ENCODE measurements at places on chromosomes 11 and 22.

- peak; percentile 54 for ATAC-seq
Observed at GRCh38 chr11:61586792-61587430, 6.0 kb upstream of the SYT7 start.

GRCh38 chr11:99160447-99160846 is 139.7 kb downstream of the CNTN5 start:
- no peak for ATAC-seq

DNA sequence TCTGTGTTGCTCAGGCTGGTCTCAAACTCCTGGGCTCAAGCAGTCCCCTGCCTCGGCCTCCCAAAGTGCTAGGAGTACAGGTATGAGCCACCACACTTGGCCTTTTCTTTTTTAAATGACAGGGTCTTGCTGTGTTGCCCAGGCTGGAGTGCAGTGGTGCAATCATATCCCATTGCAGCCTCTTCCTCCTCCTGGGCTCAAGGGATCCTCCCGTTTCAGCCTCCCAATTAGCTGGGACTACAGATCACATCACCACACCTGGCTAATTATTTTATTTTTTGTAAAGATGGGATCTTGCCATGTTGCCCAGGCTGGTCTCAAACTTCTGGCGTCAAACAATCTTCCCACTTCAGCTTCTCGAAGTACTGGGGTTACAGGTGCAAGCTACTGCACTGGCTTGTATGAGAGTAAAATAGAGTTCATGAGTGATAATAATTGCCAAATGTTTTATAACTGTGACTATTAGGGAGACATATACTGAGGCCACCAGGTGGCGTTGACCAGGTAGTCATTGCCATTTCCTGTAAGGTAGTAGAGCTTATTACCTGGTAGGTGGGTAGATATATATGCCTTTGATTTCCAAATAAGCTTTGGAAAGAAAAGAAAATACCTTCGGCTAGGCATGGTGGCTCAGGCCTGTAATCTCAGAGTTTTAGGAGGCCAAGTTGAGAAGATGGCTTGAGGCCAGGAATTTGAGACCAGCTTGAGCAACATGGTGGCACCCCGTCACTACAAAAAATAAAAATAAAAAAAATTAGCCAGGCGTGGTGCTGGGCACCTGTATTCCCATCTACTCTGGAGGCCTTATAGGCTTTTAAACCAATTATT is 5.4 kb downstream of the FDX1 start:
- ATAC-seq, result peak; percentile 28

GRCh38 chr11:119108146-119108856 is 1.2 kb downstream of the C2CD2L start:
- peak; percentile 75 for ATAC-seq

DNA sequence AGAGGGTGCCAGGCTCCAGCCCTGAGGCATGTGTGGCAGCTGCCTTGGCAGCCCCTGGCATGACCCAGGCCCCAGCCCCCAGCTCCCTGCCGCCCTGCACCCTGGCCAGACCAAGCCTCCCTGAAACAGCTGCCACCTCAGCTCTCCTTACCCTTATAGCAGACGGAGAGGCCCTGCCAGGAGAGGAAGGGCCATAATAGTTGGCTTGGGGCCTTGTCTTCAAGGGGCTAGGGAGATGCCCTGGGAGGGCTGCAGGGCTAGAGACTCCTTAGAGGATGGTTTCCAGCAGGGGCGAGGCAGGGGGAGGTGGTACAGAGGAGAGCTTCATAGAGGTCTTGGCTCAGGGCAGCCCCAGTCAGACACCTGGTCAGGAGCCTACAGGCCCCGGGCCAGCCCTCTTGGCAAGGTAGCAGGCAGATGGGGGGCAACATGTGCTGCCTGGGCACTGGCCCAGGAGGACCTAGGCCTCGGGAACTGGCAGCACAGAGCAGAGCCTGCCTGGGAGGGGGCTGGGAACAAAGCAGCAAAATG is 13.0 kb downstream of the SMTN start:
- no peak for ATAC-seq

DNA sequence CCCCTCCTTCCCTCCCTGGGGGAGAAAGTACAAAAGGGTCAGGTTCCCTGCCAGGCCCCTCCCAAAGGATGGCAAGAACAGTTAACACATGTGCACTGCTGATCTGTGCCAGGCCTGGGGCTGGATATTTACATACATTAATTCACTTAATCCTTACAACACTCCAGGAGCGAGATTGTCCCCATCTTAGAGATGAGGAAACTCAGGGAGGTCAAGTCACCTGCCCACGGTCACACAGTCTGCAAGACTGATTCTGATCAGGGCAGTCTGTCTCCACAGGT is 36.5 kb downstream of the NECTIN1 start:
- ATAC-seq, result peak; percentile 40

GRCh38 chr11:86578727-86579405 is 93.5 kb downstream of the ME3 start:
- ATAC-seq, result no peak

- no peak for ATAC-seq
Observed at GRCh38 chr11:2121227-2122130, 17.7 kb downstream of the IGF2 start.

DNA sequence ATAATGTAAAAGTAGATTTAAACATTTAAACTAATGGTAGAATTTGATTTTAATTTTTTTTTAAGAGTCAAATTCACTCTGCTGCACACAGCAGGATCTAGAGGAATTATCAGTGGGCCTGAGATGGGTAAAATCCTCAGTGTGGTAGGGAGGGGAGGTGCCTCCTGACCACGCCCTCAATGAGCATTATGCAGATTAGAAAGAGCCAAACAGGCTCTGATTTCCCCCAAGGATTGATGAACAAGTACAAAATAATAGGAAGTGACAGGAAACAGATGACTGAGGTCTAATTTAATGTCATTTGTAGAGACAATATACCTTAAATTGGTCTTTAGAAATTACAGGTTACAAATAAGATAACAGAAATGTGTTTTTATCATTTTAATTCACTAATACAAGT is 155.2 kb downstream of the DCDC1 start:
- ATAC-seq, result no peak

DNA sequence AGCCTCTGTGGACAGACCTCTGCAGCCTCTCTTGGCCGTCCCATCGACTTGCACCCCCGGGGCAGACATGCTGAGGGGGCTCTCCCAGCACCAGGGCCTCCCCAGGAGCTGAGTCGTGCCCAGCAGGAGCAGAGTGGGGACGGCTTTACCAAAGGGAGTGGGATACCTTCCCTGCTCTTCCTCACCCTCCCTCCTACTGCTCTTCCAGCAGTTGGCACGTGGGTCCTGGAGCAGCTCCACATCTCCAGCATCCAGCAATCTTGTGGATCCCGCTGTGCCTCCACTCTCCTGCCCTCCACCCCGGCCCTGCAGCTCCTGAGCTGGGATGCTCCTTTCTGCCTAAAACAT is 854.0 kb downstream of the BRD1 start:
- no peak for ATAC-seq

DNA sequence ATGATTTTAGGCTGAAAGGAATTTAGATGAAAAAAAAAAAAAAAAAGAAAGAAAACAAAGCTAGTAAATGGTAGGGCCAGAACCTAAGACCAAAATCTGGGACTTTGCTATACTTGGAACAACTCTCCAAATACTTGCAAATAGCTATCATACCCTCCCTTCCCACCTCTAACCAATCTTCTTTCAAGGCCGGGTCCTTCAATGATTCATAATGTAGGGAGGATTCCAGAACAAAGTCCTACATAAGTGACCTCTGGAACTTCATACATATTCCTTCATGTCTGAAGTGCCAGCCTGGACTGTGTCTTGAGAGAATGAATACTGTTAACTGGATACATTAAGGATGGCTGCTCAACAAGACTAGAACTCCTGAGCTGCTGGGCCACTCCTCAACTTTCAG is 9.9 kb downstream of the STK33 start:
- no peak for ATAC-seq

DNA sequence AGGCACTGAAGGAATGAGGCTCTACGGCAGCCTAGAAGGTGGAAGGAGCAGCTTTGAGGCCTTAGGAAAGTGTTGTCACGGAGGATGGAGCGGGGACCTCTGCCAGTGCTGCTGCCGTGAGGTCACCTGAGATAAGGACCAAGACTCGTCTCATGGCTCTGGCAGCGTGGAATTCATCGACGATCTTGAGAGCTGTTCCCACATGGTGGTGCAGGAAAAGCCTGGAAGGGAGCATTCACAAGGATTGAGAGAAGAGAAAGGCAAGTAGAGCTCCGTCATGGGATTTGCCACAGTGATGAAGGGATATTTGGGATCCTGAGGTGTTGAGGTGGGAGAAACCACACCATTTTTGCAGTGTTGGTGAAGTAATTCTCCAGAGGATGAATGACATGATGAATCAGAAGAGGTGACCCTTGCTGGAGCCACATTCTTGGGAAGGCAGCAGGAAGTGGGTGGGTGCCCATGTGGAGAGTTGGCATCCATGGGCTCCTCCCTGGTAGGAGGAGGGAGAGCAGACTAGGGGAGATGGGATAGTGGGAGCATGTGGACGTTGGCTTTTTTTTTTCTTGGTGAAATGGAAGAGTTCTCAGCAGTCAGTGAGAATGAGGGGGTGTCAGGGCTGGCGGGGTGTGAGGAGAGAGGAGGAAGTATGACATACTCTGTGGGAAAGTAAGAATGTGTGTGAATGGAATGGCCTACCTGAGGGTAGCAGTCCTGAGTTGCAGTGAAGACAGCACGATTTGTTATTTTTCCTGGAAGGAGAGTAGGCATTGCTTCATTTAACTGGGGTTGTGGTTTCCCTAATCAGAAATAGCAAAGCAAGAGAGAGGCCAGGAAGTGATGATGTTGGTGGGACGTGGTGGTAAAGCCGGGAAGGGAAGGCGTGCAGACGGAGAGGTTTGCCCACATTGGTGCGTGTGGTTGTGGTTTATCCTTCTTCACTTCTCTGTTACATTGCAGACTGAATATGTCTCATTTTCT is 11.1 kb downstream of the PPP6R3 start:
- ATAC-seq, result no peak

- peak; percentile 29 for ATAC-seq
Observed at GRCh38 chr11:68782711-68783110, 31.4 kb upstream of the TESMIN start.
